ENCODE measurements at places on chromosomes 5 and 9.

DNA sequence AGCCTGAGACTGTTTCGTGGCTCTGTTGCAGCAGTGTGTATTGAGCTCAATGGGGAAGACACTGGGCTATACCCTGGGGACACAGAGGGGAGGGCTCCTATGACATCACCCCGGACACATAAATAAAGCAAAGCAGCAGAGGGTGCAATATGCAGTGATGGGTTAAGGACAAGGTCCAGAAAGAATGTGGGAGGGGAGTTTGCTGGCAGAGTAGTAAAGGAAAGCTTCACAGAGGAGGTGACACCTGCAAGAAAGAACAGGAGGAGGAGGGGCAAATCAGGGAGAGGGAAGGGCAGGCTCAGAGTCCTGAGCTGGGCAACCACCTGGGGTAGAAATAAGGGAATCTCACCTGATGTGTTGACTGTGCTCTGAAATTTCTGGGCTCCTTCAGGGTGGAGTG is 35.3 kb upstream of the CDKN2AIPNL start:
- no peak for DNase-seq

GRCh38 chr5:39377613-39378012 is 13.3 kb upstream of the C9 start:
- DNase-seq, result no peak

- DNase-seq, result no peak
These were observed 310.7 kb downstream of the HCN1 start for GRCh38 chr5:45385321-45386058.

- no peak for DNase-seq
These were observed 188.6 kb downstream of the CARTPT start for GRCh38 chr5:71907608-71908145.
